ENCODE measurements at places on chromosomes 7 and 10.

DNA sequence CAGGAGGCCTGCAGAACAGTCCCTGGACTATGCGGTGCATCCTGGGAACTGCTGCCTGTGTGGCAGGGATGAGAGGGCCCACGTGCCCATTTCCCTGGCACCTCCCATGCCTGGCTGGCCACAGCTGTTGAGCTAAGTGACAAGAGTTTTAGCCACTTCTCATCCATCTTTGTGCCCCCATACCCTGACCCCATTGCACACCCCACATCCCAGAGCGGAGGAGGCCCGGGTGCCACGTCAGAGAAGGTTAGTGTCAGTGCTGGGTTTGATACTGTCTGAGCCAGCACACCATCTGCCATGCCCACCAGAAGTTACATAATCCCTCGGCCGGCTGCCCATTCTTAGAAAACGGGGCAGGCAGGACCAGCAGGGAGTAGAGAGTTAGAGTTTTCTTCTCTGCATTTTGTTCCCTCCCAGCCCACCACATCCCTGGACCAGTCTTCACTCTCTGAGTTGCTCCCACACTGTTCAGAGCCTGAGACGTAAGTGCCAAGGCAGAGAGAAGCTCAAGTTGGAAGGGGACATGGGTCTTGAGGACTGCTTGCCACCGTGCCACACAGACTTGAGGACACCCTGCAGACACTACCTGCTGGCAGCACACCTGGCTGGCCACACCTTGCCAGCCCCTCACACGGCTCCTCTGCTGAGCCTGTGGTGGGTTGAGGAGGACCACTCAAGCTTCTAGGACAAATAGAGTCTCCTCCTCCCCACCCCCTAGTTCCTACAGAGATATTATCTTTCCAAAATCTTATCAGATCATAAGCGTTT, 13.1 kb downstream of the UNC5B start:
- no peak for DNase-seq

DNA sequence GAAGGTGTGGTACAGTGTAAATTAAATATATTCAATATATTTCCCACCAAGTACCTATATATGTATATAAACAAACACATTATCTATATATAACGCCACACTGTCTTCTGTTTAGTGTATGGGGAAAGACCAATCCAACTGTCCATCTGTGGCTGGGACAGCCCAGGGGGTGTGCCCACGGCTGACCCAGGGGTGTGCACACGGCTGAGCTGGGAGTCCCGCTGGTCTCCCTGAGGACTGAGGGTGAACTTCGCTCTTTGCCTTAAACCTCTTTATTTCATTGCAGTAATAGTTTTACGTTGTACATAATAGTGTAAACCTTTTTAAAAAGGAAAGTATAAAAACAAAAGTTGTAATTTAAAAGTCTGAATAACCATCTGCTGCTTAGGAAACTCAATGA, 6.3 kb downstream of the EN2 start:
- DNase-seq: no peak

GRCh38 chr7:45000093-45001032, at the start of gene CCM2:
Gene CCM2 (plus strand): TSS chr7:45000201. CDS start chr7:45000334, 133 bp downstream.
- DNase-seq: peak; percentile 53

GRCh38 chr7:105521027-105521716, 899 bp downstream of the PUS7 start:
- DNase-seq: peak; percentile 28

DNA sequence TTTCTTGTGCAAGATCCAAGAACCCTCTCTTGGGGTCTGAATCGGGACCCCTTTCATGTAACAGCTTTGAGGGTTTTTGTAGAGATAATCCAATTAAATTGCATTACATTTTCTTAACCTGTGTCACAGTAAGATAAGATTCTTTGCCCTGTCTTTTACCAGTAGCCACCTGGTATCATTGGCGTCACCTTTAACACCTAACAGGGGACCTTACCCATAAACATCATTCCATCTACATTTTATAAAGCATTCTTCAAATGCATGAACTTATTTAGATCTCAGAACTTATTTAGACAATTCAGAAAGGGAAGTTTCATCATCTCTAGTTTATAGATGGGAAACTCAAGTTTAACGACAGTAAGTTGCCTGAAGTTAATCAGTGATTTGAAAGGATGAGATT, 106.4 kb upstream of the KLF6 start:
- no peak for DNase-seq

GRCh38 chr10:48792687-48793096, 108.0 kb downstream of the WDFY4 start:
- DNase-seq: no peak

GRCh38 chr10:86104611-86105145, 261.9 kb downstream of the GRID1 start:
- no peak for DNase-seq

GRCh38 chr10:91622601-91623000, 10.3 kb downstream of the PPP1R3C start:
- no peak for DNase-seq

GRCh38 chr7:17085186-17085585, 203.4 kb upstream of the AGR3 start:
- no peak for DNase-seq

DNA sequence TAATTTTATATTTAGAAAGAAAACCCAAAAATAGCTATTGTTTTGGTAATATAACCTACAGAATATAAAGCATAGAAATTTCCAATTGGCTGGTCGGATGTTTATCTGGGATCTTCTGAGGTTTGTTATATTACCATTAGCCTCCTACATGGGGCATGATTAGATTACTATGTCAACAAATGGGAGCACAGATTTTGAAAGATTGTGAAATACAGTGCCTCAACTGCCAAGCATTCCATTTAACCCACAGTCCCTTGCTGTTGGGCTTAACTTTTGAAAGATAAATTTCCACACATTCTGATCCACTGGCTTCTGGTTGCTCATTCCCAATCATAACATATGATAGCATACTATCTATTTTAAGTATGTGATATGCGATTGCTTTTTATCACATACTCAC, 455.4 kb upstream of the C7orf33 start:
- no peak for DNase-seq

GRCh38 chr7:39651265-39651664, 27.9 kb downstream of the RALA start:
- no peak for DNase-seq

DNA sequence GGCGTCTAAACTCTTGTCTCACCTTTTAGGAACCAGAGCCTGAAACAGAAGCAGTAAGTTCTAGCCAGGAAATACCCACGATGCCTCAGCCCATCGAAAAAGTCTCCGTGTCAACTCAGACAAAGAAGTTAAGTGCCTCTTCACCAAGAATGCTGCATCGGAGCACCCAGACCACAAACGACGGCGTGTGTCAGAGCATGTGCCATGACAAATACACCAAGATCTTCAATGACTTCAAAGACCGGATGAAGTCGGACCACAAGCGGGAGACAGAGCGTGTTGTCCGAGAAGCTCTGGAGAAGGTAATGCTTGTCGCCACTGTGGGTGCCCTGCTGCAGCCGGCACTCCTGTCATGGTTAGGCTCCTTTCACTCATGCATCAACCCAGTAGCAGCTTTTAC, 113.1 kb downstream of the ZMYND11 start:
- no peak for DNase-seq

GRCh38 chr10:119817991-119818888, 54.4 kb downstream of the MCMBP start:
- DNase-seq: no peak

GRCh38 chr7:34488766-34489165, 169.3 kb upstream of the NPSR1 start:
- no peak for DNase-seq

GRCh38 chr7:133529861-133530260, 277.0 kb downstream of the EXOC4 start:
- DNase-seq: no peak

- DNase-seq: no peak
These were observed 57.6 kb upstream of the PIK3CG start for GRCh38 chr7:106807474-106807873.

GRCh38 chr10:47061776-47062175, 150.5 kb downstream of the PTPN20 start:
- no peak for DNase-seq

GRCh38 chr7:131959106-131959812, 402.8 kb upstream of the PODXL start:
- no peak for DNase-seq

DNA sequence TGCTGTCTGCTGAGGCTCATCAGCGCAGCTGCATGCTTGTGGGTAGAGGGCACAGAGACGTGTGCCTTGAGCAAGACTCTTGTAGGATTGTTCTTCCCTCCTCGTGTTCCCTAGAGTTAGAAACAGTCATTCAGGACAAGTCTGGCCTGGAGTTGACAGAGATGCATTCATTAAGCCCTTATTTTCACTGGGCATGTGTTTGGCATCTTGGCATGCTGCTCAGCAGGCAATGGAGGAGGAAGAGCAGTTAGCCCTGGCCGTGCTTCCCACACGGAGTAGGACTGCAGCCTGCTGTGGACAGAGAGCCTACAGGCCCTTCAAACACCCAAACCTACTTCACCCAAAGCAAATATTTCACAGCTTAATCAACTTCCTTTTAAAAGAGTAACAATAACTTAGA, 73.0 kb upstream of the GJD4 start:
- DNase-seq: no peak

DNA sequence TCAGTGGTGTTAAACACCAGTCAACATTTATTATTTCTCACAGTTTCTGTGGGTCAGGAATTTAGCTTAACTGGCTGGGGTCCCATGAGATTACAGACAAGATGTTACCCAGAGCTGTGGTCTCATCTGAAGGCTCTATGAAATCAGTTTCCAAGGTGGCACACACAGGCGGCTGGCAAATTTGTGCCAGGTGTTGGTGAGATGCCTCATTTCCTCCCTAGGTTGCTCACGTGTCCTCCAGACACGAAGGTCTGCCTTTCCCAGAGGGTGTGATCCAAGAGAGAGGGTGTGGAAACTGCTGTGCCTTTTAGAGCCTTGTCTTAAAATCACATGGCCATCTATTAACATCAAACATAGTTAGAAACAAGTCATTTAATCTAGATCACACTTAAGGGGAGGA, 209.0 kb downstream of the JCAD start:
- DNase-seq: no peak

- no peak for DNase-seq
These were observed 207.7 kb downstream of the MALRD1 start for GRCh38 chr10:19256331-19256730.

GRCh38 chr7:92944633-92945032, 108.3 kb upstream of the CDK6 start:
- DNase-seq: no peak

DNA sequence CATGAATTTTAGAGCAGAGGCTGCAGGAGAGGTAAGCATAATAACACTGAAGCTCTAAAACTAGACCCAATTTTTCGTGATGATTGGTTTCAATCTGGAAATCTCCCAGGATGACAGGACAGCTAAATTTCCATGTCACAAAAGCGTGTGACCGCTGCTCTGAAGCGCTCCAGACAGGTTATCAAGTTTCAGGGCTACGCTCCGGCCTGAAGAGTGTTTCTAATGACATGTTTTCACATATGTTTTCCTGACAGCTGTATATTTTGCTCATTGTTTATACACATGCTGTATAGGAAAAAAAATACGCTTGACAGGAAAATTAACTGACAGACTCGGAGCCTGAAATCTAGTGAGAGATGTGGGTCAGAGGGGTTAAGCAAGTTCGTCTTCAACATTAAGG, 219.8 kb upstream of the BMPER start:
- no peak for DNase-seq

DNA sequence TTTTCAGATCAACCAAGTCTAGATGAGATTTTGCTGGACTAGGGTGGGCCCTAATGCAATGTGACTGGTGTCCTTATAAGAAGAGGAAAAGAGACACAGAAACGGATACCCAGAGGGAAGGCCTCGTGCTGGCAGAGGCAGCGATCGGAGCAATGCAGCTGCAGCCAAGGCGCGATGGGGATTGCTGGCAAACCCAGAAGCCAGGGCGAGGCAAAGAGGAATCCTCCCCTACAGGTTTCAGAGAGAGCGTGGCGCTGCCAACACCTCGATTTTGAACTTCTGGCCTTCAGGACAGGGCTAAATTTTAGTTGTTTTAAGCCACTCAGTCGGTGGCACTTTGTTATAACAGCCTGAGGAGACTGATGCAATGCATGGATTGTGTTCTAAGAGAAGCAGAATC, 157.1 kb upstream of the RHEB start:
- no peak for DNase-seq

- DNase-seq: no peak
These were observed 29.4 kb downstream of the PRKG1 start for GRCh38 chr10:51103554-51104217.

GRCh38 chr7:81273601-81274397, 354.9 kb upstream of the SEMA3C start:
- DNase-seq: no peak

DNA sequence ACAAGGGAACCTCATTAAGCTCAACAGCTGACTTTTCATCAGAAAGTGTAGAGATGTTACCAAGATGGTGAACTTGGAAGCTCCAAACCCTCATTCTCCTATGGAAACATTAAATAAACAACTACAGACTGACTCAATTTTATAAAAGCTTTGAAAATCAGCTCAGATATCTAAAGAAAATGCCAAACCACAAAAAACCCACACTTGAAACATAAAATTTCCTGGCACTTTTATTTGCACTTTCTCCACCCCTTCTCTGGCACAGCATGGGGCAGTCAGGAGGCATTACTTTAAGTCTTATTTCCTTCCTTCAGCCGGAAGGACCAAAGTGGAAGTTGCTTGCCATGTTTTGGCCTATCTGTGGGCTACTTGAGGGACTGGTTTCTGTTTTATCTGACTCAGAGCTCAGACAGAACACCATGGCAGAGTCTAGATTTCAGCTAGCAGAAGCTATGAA, 114.7 kb downstream of the ODAD2 start:
- no peak for DNase-seq

DNA sequence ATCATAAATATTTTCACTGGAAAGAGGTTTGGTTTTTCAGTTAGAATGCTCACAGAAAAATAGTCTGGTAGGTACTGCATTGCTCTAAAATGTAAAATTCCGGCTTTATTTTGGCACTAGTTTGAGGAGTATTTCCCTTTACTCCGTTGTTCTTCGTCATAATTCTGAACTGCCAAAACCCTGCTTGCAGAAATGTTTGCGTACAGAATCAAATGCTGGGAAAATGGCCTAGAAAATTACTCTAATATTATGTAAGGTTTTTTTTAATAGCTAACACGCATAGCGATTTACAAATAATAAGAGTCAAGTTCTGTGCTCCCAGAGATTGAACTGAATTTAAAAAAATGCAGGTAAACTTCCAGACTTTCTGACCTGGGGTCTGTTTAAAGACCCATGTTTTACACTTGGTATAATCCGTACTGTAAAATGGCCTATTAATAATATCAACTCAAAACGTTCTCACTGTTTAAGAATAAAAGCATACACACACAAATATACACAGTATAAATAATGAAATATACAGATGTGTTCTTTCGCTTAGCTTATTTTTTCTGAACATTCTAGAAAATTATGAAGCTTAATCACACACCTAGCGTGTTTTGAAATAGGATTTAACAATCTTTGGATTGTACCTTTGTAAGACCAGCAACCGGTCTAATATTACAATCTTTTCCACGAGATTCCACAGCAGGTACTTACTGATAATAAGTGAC, 23.5 kb upstream of the ANLN start:
- no peak for DNase-seq
